Dorsolateral prefrontal cortex (tissue), 122 donors: ENCODE measurements at places on chromosomes 4 and X.

DNA sequence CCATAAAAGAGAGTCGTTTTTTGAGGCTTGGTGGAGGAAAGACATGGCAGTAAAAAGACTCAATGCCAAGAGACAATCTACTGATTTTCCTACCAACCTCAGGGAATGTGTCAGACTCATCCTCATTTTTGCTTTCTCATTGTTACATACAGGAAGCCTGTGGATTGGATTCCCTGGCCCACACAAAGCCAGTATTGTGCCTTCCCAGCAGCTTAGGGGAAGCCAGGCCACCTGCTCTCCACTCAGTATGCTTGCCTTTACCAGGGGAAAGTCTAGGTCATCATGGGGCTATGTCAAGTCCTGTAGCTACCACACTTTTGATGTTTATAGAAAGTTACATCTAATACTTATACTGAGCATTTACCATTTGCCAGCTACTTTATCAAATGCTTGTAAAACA is 11.0 kb downstream of the BMX start:
- DNase-seq: no peak

DNA sequence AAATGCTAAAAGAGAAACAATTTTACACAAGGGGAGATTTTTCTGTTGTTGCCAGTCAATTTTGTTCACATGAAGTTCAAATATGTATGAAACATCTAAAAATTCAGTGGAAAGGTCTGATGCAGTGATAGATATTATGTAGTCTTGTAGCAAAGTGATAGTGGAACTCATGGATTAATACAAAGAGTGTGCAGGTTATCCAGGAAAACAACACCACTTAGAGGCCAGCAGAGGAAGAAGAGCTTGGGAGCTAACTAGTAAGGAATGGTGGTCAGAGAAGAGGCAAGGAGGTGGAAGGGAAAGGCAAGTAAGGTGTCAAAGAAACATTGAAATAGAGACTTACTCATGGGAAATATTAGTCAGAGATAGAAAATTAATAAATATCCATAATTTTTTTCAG is 395.6 kb downstream of the MAPK10 start:
- DNase-seq: no peak

DNA sequence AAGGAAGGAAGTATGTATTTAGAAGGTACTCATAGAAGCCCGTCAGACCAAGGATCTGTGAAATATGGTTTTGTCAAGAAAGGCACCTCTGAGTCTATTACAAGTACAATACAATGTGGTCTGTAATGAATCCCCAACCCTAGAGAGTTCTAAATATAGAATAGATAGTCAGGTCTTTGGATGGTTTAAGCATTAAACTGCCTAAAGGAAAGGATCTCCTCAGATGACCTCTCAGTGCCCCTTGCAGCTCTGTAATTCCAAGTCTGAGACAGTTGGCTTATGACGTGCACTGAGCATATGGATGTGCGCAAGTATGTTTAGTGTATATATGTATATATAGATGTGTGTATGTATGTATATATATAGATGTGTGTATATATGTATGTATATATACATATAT is 62.0 kb downstream of the CCSER1 start:
- no peak for DNase-seq

- DNase-seq: no peak
Measured at GRCh38 chrX:24282381-24283126, 31.3 kb downstream of the SUPT20HL2 start.

DNA sequence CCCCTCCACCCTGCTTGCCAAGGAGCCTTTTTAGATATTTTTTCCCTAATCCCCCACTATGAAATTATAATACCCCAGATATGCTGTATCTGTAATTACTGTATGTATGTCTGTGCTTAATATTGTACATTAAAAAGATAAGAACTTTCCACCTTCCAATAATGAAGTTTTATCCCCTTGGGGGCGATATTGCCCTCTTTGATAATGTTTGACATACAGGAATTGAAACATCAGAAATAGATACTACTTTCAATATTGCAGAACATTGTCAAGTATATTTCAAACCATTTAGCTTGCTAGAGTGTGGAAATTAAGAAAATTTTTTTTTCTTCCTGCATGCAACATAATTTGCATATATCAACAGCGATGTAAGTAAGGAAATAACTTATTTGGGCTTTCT is 58.9 kb downstream of the NAF1 start:
- no peak for DNase-seq

GRCh38 chr4:142169216-142169615 is 532.8 kb downstream of the IL15 start:
- no peak for DNase-seq

- no peak for DNase-seq
Measured at GRCh38 chr4:18816228-18816895, 794.8 kb upstream of the LCORL start.

DNA sequence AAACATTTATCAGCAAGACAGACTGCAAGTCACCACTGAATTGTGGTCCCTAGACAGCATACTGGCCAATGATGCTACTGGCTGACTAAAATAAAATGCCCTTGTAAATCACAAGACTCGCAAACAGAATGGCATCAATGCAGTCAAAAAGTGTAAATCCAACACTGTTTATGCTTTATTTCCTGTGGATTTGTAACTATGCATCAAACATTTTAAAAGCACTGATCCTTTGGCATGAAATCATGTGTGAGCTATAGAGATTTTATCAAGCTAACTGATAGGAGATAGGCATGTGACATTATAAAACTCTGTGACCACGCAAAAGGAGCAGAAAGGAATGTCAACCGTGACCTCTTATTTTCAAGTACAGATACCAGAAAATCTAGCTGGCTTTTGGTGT is 20.8 kb downstream of the MBNL3 start:
- no peak for DNase-seq

GRCh38 chrX:100850317-100850716 is 23.8 kb downstream of the NOX1 start:
- DNase-seq: no peak

DNA sequence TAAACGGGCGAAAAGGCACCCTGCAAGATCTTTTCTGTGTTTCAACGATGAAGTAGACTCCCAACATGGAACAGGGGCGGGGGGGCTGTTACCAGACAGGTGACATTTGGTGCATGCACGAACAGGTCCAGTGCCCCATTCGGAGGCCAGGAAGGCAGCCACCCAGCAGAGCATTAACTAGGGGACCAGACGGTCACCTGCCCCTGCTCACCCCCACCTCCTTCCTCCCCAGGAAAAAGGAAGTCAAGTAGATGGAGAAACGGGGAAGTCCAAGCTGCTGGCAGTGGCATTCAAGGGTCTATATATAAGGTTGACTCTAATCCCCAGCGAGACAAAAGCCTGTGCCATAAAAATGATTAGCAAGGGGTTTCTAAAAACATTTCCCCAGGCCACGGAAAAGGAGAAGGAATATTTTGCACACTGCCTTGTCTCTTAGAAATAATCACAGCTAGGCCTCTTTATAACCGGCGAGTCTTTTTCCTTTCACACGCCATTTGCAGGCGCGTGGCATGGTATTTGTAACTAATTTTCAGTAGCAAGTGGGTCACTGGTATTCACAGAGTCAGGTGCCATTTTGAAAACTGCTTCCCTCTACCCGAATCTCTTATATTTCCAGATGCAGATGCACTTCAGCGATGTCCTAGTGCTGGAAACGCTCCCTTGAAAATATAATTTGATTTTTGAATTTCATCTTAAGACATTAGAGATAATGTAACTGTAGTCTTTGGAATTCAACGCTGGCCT is 1.2 kb upstream of the TMSB4X start:
- DNase-seq: no peak

- DNase-seq: no peak
Measured at GRCh38 chrX:43581167-43581566, 74.9 kb upstream of the MAOA start.

DNA sequence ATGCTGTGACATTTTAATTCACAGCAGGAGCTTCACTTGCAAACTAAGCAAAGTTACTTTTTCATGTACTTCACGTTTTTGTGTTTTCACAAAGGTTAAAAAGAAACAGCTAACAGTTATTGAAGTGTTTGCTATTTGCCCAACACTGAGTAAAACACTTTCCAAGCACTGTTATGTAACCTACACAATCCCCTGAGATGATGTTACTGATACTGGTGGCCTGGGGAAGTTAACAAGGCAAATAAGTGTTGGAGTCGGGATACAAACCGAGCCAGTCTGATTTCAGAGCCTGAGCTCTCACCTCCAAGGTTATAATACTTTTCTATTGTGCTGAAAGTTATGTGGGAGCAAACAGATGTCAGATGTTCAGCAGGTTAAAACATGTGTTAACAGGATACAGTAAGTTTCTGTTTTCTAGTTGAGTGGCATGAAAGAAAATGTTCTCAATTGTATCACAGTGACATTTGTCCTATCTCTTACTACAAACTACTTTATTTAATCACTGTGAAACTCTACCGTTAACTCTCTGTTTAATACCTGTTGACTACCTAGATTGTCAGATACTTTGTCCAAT is 3.9 kb upstream of the CXCL13 start:
- no peak for DNase-seq

DNA sequence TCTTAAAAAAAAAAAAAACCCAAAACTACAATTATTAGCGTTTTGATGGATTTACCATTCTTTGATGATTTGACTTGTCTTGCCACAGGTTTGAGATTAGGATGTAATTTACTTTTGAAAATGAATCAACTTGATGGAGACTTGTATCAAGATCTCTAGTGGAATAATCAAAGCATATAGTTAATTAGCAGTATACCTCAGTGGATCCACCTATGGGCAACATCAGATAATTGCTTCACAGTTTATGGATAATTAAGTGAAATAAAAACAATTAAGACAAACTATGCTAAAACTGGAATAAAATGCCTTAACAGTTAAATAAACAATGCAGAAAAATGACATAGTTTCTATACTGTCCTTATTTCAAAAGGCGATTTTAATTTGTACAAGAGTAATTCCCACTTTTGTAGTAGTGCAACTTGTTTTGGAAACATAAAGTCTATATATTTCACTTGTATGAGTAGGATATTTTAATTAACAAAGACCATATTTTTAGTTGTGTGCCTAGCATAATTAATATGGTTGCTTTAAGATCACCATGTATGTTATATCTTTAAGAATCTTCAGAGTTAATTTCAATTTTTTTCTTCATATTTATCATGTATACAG is 4.2 kb downstream of the CPEB2 start:
- DNase-seq: no peak

DNA sequence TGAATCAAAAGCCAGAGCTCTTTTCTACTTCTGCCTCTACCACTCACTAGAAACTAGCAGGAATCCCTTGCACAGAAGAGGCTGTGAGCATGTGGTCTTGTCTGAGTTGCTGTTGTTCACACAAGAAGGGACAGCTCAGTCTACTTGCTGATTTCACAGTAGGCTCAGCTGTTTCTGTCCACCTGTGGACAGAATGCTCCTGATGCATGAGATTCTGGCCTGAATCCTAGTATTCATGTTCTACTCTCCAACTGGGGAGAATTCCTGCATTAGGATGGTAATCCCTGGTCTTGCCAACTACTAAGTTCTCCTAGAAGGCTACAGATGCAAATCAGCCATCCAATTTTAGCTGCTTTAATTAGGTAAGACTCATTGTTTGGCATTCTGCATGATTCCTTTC is 112.8 kb downstream of the PPA2 start:
- DNase-seq: no peak

DNA sequence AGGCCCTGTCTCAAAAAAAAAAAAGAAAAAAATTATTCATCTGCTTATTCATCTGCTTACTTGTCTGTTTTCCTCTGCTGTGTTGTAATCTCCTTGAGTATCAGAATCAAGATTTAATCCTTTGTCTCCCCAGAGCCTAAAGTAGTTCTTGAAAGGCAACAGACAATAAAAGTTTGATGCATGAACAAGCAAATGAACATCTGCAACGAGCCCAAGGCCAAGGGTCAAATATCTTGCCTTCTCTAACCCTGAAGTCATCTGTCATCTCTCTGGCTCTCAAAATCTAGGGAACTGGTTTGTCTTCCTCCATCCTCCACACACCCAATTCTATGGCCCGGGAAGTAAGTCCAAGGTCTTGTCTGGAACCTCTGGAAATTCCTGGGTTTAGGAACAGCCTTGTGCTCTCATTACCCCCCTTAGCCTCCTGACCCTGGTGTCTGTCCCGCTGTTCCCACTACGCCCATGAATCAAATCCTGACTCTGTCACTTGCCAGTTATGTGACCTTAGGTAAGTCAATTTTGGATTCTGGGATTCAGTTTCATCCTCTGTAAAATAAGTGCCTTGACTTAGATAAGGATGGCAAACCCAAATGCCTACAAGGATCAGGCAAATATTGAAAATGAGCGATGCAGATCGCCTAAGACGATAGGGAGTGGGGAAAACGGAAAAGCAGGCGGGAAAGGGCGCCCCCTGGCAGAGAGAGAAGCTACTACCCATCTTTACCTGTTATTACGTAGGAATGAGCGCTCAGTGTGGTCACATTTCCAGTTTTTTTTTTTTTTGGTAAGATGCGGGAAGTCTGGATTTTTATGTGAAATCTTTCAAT is 102.7 kb upstream of the DHX15 start:
- no peak for DNase-seq

DNA sequence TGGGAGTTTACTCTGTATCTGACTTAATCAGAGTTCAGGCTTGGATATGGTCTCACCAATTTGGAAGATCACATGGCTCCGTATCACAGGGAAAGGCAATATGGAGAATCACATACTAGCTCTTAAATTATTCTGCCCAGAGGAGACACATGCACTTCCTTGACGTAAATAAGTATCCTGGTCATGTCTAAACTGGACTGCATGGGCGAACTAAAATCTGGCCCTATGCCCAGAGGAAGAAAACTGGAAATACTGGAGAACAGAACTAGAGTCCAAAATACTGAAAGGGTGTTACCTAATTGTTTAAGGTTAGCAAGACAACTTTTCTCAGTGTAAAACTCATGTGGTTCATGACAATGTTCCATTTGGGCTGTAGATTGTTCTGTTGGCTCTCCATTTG is 832.3 kb downstream of the RAB28 start:
- DNase-seq: no peak

GRCh38 chr4:176645246-176645960 is 147.3 kb downstream of the VEGFC start:
- no peak for DNase-seq

DNA sequence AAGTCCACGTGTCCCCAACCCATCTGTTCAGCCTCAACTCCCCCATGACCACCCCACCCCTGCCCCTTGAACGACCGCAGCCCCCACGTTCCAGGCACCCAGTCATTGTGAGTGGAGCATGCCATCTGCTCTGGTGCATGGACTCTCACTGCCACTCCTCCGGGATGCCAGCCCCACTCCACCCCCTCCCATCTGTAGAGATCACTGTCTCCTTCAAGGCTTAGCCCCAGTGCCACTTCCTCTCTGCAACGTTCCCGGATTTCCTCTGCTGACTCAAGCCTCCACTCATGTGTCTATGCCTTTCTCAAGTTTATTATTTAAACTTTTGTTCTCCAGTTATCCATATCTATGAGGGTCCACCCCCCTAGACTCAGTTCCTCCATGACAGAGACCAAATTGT is 54.0 kb downstream of the MAML3 start:
- DNase-seq: peak; percentile 52

GRCh38 chr4:38980903-38981676 is 51.1 kb downstream of the TMEM156 start:
- DNase-seq: no peak

GRCh38 chrX:133561251-133561650 is 146.0 kb upstream of the GPC4 start:
- no peak for DNase-seq
